ENCODE measurements at places on chromosomes 5 and 9.

DNA sequence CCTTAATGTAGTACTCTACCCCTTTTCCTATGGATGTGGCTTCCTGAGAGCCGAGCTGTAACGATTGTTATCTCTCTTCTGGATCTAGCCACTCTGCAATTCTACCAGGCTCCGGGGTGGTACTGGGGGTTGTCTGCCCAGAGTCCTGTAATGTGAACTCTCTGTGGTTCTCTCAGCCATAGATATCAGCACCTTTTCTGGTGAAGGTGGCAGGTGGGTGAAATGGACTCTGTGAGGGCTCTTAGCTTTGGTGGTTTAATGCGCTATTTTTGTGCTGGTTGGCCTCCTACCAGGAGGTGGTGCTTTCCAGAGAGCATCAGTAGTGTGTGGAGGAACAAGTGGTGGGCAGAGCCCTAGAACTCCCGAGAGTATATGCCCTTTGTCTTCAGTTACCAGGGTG, 122.1 kb downstream of the GABRG2 start:
- no peak for DNase-seq

GRCh38 chr9:126643945-126644527, 30.3 kb downstream of the LMX1B start:
- no peak for DNase-seq

DNA sequence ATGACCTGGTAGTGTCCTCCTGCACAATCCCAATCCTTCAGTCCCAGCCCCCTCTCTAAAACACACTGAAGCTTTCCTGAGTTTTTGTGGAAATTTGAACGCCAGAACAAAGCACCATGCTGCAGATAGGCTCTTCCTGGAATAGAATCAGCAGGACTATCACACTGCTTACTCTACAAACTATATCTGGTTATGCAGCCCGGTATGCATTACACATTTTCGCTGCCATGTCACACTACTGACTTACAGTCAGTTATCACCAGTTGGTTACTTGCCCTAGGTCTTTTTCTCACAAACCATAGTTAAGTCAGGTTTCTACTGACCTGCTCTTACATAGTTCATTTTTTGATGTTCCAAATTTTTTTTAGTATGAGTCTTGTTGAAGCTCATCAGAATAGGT, 24.9 kb downstream of the PLCXD3 start:
- no peak for DNase-seq

DNA sequence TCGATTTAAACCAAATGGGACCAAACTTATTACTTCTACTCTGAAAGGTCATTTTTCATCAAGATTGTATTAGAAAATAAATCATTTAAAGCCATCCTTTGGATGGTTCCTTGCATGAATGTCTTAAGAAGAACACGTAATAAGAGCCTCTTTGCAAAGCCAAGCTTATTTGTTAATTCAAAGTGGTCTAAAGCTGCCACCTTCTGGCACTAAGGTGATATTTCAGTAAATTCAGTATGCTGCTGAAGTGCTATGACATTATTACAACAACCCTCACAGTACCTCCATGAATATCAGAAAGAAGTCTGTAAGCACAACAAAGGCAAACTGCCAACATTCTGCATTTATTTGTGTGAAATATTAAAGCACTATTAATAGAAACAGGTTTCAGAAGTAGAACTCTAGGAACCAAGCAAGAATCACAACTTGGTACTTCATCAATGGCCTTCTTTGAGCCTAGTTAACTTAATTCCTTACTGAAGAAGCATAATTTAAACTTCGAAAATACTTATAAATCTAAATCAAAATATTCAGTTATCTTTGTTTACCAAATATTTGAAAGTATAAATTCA, 53.1 kb upstream of the TYRP1 start:
- DNase-seq = no peak

DNA sequence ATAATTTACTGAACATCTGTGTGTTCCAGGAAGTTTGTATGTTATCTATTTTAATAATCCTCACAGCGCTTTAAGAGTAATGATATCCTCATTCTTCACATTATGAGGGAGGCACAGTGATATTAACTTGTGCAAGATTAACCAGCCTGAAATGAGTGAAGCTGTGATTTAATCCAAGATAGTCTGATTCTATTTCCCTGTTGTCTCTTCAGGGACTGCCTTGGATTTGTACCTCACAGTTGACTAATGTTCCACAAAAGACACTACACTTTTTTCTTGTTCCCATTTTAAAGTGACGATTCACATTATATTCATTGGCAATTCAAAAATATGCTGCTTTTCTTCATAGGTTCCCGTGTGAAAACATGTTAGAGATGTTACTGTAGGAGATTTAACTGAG, 125.3 kb upstream of the GNA14 start:
- DNase-seq = no peak

DNA sequence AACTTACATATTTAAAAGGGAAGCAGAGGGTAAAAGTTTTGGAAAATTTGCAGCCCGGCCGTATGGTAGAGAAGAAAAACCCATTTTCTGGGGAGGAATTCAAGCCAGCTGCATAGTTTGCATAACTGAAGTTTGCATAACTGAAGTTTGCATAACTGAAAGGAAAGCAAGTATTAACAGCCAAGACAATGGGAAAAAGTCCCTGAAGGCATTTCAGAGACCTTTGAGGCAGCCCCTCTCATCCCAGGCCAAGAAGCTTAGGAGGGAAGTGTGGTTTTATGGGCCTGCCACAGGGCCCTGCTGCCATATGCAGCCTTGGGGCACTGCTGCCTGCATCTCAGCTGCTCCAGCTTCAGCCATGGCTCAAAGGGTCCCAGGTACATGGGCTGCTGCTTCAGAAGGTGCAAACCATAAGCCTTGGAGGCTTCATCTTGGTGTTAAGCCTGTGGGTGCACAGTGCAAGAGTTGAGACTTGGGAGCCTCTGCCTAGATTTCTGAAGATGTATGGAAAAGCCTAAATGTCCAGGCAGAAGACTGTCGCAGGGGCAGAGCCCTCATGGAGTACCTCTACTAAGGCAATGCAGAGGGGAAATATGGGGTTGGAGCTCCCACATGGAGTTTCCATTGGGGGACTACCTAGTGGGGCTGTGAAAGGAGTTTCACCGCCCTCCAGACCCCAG, 36.9 kb upstream of the CXCL14 start:
- no peak for DNase-seq

GRCh38 chr5:178285399-178286225, 53.0 kb upstream of the PHYKPL start:
- DNase-seq = no peak

DNA sequence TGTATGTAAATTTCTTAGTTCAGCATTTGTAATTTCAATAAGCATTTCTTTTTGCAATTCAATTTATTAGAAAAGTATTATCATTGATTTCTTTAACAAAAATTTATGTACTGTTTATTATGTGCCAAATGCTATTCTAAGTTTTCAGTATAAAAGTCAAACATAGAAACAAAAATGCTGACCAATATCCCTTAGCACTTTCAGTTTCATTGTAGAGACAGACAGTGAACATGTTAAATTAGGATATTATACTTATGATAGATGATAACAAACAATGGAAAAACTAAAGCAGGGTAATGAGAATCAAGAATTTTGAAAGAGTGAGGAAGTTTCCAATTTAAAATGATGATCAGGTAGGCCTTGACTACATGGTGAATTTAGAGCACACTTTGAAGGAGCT, 1106.0 kb downstream of the TAF11L14 start:
- no peak for DNase-seq

DNA sequence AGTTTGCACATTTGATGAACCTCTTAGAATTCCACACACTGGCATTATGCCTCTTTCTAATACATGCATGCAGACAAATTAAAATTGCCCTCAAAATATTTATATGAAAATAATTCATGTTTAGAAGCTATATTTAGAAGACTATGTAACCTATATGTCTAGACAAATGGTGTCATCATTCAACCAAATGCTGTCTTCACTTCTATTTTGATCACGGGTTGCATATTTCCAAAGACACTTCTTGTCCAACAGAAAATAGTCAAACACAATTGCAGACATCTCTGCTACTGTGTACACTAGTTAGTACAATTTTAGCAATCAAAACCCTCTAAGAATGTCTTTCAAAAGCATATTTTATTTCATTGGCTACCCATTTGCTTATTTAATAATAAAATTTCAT, 114.0 kb downstream of the FBXO38 start:
- DNase-seq = no peak

- DNase-seq = no peak
Measured at GRCh38 chr5:168288349-168289245, 2.8 kb upstream of the WWC1 start.

- DNase-seq = no peak
Measured at GRCh38 chr5:132264546-132265335, 7.2 kb downstream of the PDLIM4 start.

DNA sequence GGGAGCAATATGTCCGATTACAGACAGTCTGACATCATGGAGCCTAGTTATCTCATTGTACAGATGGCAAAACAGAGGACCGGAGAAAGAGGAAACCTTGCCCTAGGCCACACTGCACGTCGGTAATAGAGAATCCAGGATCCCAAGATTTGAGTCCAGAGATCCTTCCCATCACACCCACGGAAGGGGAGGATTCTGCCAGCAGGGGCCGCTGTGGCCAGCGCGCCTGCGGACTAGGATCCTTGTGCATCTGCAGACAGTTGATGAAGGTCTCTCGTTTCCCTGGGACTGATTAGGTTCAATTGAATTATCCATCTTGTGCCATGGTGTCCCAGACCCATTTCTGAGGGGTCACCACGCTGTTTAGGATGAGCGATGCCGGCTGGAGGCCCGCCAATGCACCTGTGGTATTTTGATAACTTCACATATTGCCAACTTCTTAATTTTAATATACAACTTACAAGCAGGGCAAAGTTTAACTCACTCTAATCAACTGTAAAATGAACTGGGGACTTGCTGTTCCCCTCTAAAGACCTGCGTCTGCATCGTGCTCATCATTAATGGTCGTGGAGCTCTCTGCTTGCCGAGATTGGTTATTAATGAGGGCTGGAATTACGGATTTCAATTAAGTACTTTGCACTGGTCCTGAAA, 592.7 kb upstream of the BRINP1 start:
- peak; percentile 15 for DNase-seq

GRCh38 chr9:89179540-89179894, 899 bp upstream of the SHC3 start:
- no peak for DNase-seq

DNA sequence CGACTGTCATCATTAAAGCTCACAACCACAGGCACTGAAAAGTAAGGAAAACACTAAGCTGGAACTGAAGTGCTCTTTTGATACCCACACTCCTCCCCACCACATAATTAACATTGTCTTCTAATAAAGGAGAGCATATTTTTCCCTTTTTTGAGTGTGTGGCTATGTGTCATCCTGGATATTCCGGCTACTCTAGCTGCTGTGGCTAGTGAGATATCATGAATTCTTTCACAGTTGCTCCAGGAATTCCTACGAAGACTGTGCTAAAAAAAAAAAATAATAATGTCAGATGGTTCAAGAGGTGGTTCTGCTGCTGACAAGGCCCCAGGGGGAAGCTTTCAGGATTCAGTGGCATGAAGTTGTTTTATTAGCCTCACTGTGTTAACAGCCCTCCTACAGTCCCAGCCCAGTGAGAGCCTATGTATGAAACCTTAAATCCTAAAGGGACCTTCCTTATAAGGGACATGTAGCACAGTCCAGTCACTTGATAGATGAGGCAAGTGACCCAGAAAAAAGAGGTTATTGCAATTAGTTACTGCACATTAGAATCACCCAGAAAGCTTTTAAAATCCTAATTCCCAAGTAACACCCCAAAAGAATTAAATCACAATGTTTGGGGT, 46.6 kb downstream of the TMEM252 start:
- DNase-seq = no peak

- DNase-seq = no peak
Measured at GRCh38 chr5:44372028-44372427, 17.2 kb downstream of the FGF10 start.

- no peak for DNase-seq
Measured at GRCh38 chr5:54001976-54002775, 308.2 kb downstream of the ARL15 start.

- DNase-seq = no peak
Measured at GRCh38 chr5:134568761-134569695, 43.6 kb downstream of the JADE2 start.

DNA sequence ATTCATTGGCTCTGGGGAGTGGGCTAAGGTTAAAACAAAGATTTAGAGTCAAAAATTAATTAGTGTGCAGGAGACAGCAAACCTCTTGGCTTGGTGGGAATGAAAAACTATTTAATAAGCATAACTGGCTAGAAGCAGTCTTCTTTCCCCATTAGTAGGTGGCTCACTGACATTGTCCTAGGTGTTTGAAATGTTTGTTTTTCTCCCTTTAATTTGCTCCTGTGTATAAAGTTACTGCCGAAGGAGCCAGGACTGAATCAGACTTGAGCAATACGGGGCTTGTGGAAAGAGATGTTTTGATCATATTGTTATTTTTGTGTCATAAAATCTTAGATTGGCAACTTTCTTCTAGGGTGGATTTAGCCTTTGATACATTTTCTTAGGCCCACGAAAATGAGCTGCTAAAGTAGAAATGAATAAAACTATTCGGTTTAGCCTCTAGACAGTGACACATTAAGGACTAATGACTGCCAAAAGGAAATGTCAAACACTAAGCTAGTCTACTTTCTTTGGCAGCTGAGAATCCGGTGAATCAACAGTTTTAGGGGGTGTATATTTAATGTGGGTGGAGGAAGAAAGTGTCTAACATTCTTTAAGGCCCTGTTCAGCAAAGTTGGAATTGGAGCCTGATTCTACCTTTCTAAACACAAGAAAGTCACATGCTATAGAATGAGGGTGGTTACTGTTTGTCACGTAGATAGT, 30.2 kb downstream of the LRRTM2 start:
- DNase-seq = peak; percentile 15

GRCh38 chr5:82817897-82818676, 259.1 kb downstream of the TMEM167A start:
- no peak for DNase-seq

DNA sequence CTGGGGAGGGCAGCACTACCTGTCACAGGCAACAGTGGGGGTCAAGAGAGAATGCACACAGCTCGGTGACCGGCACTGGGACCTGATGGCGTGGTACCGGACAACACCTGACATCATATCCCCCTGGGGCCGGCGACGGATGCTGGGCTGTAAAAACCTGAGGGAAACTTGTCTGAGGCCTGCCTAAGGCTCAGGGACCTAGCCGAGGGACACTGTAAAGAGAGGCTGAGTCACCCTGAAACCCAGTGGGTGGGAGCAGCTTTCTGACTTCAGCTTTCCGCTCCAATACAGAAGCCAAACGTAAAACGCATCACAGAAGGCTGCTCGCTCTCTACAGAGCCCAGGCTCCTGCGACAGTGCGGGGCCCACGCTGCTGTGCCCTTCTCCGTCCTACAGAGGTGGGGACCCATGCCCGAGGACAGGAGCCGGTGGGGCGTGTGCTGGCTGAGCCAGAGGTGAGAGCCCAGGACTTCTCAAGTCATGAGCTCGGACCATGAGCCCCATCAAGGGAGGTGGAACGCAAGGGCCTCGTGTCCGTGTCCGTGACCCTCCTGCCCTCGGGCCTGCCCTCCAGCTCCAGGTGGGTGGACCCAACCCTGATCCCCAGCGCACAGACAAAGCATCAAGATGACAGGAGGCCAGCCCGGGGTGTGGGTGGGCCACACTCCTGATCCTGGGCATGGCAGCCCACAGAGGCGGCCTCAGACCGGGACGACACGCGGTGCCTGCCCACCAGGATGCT, 5.3 kb downstream of the RALGDS start:
- DNase-seq = no peak
